Smooth muscle cell of bladder (primary cell): ENCODE measurements at places on chromosomes 5 and 9. TPM values are rescaled to one million over a fixed set of nuclear protein-coding genes. Genes with fewer than 3 reads are reported as not detected.

Gene EDIL3
- total RNA-seq = 12.4 and 18.2 TPM in 2 replicates

Gene DMRTA1
- 0.14 and 0.28 TPM in 2 replicates for total RNA-seq

Gene EIF4E1B
- total RNA-seq = not detected in 2 replicates

Gene OR1Q1
- total RNA-seq = not detected in 2 replicates

Gene IFNB1
- not detected in 2 replicates for total RNA-seq

Gene OTP
- total RNA-seq = not detected in 2 replicates

Gene CHMP5
- 115 and 128 TPM in 2 replicates for total RNA-seq

Gene ZBTB43
- total RNA-seq = 31.9 and 65.4 TPM in 2 replicates

Gene ZNF366
- not detected in 2 replicates for total RNA-seq

Gene SNX18
- total RNA-seq = 96.2 and 99.1 TPM in 2 replicates

Gene AK6
- total RNA-seq = 32.0 and 41.4 TPM in 2 replicates

Gene FOXD4L3
- not detected in 2 replicates for total RNA-seq

Gene ASPN
- 1.1 and 2.0 TPM in 2 replicates for total RNA-seq

Gene NR6A1
- 0.09 and 0.14 TPM in 2 replicates for total RNA-seq

Gene RHOBTB3
- 304 and 322 TPM in 2 replicates for total RNA-seq

Gene PTAR1
- total RNA-seq = 63.8 and 69.8 TPM in 2 replicates

Gene KCNIP1
- not detected in 2 replicates for total RNA-seq

Gene PCA3
- not detected in 2 replicates for total RNA-seq

Gene HACD4
- 6.9 and 7.0 TPM in 2 replicates for total RNA-seq

Gene TYRP1
- total RNA-seq = 1.7 and 2.1 TPM in 2 replicates

Gene SLC24A2
- total RNA-seq = under 0.01 TPM in 1 of 2 replicates, not detected in the other

Gene FOXD4L6
- total RNA-seq = under 0.01 and 0.09 TPM in 2 replicates

Gene MYMK
- total RNA-seq = not detected in 2 replicates

Gene PCDHA9
- under 0.01 and 0.18 TPM in 2 replicates for total RNA-seq

Gene EGFL7
- 10.5 and 15.6 TPM in 2 replicates for total RNA-seq

Gene TMC1
- total RNA-seq = 0.18 and 0.43 TPM in 2 replicates

Gene SLC34A3
- total RNA-seq = not detected in 2 replicates

Gene FCN1
- not detected in 2 replicates for total RNA-seq

Gene CTNND2
- total RNA-seq = not detected in 2 replicates

Gene ANKRD34B
- under 0.01 TPM in 1 of 2 replicates, not detected in the other for total RNA-seq

Gene PCDHGB1
- 2.3 and 3.3 TPM in 2 replicates for total RNA-seq

Gene ZFYVE16
- total RNA-seq = 26.3 and 26.5 TPM in 2 replicates

Gene FAM169A
- under 0.01 and 0.09 TPM in 2 replicates for total RNA-seq

Gene PRSS3
- total RNA-seq = 14.6 and 28.4 TPM in 2 replicates

Gene C9orf153
- 0.18 and 0.43 TPM in 2 replicates for total RNA-seq

Gene NDUFB6
- total RNA-seq = 49.2 and 52.5 TPM in 2 replicates

Gene CCNB1
- total RNA-seq = 22.8 and 25.7 TPM in 2 replicates

Gene STPG3
- total RNA-seq = not detected in 2 replicates

Gene WDR38
- not detected in 2 replicates for total RNA-seq

Gene TAF1L
- total RNA-seq = under 0.01 TPM in 1 of 2 replicates, not detected in the other

Gene COL15A1
- total RNA-seq = 164 and 267 TPM in 2 replicates

Gene RANBP3L
- 0.09 TPM in 1 of 2 replicates, not detected in the other for total RNA-seq

Gene NKD2
- total RNA-seq = 12.0 and 25.7 TPM in 2 replicates
